ENCODE measurements at places on chromosomes 16 and 17. TPM values are rescaled to one million over a fixed set of nuclear protein-coding genes. Genes with fewer than 3 reads are reported as not detected.

GRCh38 chr17:55120651-55121050 lies 144.1 kb upstream of the HLF start:
- DNase-seq: no peak

GRCh38 chr16:79154086-79154485 lies 446.5 kb downstream of the MAF start:
- DNase-seq: no peak

- DNase-seq: no peak
Observed at GRCh38 chr17:48478224-48479013, 48.4 kb upstream of the SKAP1 start.

DNA sequence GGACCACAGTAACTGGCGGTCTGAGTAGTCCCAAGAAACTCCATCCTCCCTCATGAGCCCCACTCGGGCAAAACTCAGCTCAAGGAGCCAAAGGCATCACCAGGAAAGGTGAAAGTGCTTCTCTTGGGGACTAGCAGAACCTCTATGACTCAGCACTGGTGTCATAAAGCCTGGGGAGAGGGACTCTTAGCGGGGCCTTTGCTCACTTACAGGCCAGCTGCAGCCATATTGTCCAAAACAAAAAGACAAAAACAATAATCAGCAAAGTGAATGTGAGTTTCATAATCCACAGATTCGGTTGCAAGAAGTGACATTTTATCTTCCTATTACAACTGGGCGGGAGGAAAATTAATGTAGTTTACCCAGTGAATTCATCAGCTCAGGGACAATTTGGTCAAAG lies at the start of gene TEKT5:
Gene TEKT5 (minus strand): TSS at position 101 of the 400 bp plus-strand sequence. CDS start 57 bp downstream, at position 44.
- DNase-seq: no peak

DNA sequence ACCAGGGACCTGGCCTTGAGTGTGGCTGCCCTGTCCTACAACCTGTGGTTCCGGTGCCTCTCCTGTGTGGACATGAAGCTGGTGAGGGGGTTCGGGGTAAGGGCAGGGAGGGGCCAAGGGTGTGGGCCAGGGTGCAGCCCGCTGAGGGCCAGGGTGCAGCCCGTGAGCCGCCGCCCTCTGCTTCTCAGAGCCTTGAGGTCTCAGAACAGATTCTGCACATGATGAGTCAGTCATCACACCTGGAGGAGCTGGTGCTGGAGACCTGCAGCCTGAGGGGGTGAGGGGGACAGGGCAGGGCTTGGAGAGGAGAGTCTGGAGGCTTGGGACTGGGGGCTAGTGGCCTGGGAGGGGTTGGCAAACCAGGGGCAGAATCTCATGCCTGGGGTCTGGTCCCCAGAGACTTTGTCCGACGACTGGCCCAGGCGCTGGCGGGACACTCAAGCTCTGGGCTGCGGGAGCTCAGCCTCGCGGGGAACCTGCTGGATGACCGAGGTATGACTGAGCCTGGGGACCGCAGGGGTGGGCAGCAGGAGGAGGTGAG lies 2.2 kb downstream of the CARMIL2 start:
- DNase-seq: no peak

DNA sequence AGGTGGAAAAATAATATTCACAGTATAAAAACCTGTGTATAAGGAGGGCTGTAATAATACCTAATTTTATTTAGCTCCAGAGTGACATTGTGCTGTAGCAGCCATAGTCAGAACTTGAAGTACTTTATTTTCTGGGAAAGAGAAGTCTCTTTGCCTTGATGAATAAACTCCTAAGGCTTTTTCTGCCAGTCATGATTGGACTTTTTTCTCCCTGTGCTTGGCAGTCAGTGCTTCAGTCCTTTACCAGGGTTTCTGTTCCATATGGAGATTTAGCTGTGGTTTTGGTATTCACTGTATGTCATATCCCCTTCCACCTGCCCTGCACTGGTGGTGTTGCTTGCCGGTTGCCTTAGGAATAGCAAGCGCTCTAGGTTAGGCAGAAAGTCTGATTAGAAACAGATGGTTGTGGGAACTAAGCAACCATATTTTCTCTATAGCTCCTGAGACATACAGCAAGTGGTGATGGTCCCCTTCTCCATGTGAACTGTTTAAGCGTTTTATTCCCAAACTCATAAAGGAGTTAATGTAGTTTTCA lies 24.7 kb downstream of the DDX42 start:
- no peak for DNase-seq

DNA sequence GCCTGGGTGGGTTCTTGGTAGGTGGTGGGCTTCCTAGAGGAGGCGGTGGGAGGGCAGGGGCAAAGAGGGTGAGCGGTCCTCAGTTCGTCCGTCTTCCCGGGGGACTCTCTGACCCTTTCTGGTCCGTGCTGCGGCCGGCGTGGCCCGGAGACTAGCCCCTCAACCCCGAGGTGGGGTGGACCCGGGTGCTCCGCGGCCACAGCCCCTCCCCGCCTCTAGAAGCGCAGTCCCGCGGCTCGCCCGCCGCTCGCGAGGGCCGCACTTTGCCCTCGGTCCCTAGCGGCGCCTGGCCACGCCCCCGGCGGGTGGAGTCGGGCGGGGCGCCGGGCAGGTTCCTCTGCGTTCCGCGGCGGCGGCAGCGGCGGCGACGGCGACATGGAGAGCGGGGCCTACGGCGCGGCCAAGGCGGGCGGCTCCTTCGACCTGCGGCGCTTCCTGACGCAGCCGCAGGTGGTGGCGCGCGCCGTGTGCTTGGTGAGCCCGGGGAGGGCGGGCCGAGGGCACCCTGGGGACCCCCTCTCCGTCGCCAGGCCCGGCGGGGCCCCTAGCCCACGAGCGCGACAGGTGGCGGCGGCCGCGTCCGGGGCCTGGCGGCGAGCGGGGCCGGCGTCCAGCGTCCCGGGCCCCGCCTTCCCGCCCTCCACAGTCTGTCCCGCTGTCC lies at the start of gene SYNGR2:
Gene SYNGR2 (plus strand): TSS at position 340 of the 661 bp plus-strand sequence. CDS start 36 bp downstream, at position 376.
- no peak for DNase-seq

DNA sequence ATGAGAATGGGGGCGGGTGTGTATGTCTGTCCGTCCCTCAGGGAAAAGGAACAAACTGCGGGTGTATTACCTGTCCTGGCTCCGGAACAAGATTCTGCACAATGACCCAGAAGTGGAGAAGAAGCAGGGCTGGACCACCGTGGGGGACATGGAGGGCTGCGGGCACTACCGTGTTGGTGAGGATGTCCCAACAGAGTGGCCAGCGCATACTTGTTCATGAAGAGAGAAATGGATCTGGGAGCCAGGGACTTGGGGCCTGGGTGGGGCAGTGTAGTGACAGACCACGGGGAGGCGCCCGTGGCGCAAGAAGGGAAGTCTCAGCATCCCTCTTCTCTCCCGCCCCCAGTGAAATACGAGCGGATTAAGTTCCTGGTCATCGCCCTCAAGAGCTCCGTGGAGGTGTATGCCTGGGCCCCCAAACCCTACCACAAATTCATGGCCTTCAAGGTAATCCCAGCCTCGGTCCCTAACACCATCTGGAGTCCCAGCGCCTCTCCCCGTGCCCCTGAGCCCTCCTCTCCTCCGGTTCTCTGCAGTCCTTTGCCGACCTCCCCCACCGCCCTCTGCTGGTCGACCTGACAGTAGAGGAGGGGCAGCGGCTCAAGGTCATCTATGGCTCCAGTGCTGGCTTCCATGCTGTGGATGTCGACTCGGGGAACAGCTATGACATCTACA lies 3.5 kb upstream of the C17orf107 start:
- DNase-seq: no peak

DNA sequence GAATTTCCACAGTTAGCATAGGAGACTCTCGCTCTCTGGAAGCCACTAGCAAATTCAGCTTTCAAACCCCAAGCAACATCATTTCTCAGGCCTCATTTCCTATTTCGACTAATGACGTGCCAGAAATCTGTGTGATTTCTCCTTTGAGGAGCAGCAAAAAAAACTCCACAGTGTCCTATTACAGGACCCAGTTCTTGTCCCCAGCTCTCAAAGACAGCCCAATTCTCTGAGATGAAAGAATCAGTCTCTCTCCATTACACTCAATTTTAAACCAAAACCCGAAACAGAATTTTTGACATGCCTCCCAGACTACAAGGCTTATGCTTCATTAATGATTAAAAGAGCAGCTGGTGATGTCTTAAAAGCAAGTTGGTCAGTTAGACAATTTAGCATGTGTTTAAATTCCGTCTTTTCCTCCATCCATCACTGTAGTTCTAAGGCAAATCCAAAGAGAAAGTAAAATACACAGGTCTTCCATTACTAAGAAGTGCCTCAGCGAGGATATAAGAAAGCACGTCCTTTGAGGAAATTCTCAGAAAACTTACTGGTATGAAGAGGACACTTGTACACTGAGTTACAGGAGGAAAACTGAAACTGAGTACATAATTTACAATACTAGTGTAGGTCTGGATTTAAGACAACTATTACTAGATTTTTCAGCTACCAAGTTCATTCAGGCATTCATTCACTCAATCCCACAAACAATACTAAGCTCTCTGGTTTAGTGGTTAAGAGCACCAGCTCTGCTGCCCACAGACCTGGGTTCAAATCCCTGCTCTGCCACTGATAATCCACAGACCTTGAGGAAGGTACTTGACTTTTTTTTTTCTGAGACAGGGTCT lies 12.5 kb downstream of the TOM1L2 start:
- no peak for DNase-seq

The KRT40 gene
- total RNA-seq: not detected

The ARHGAP44 gene
- 0.28 TPM for total RNA-seq

The GGT6 gene
- not detected for total RNA-seq

The ABCA6 gene
- total RNA-seq: 100 TPM
